ENCODE measurements at places on chromosomes 7 and 10. TPM values are rescaled to one million over a fixed set of nuclear protein-coding genes. Genes with fewer than 3 reads are reported as not detected.

The PLXNA4 gene
- total RNA-seq: 21.7 TPM

DNA sequence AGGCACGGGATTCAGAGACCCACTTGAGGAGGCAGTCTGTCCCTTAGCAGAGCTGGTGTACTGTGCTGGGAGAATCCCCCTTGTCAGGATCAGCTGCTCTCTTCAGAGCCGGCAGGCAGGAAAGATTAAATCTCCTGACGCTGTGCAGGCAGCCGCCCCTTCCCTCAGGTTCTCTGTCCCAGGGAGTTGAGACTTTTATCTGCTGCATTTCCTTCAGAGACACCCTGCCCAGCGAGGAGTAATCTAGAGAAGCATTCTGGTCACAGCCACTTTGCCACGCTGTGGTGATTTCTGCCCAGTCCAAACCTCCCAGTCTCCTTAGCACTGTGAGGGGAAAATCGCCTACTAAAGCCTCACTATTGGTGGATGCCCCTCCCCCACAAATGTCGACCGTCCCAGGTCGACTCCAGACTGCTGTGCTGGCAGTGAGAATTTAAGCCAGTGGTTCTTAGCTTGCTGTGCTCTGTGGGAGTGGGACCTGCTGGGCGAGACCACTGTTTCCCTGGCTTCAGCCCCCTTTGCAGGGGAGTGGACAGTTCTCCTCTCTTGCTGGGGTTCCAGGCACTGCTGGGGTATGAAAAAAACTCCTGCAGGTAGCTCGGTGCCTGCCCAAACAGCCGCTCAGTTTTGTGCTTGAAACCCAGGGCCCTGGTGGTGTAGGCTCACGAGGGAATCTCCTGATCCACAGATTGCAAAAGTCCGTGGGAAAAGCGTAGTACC lies 265.4 kb downstream of the ZWINT start:
- H3K36me3 ChIP-seq: no peaks in the 10 kb centered on the region
- H3K27ac ChIP-seq: no peak overlapping the region
- DNase-seq: no peak
- H3K4me1 ChIP-seq: no peaks in the 10 kb centered on the region
- H3K27me3 ChIP-seq: no peaks in the 10 kb centered on the region
- H3K4me3 ChIP-seq: no peak overlapping the region

GRCh38 chr7:132528695-132529094 lies 47.6 kb downstream of the PLXNA4 start:
- no peak for DNase-seq
- no peaks in the 10 kb centered on the region for H3K27me3 ChIP-seq
- no peak overlapping the region for H3K27ac ChIP-seq
- H3K4me3 ChIP-seq: no peak overlapping the region

DNA sequence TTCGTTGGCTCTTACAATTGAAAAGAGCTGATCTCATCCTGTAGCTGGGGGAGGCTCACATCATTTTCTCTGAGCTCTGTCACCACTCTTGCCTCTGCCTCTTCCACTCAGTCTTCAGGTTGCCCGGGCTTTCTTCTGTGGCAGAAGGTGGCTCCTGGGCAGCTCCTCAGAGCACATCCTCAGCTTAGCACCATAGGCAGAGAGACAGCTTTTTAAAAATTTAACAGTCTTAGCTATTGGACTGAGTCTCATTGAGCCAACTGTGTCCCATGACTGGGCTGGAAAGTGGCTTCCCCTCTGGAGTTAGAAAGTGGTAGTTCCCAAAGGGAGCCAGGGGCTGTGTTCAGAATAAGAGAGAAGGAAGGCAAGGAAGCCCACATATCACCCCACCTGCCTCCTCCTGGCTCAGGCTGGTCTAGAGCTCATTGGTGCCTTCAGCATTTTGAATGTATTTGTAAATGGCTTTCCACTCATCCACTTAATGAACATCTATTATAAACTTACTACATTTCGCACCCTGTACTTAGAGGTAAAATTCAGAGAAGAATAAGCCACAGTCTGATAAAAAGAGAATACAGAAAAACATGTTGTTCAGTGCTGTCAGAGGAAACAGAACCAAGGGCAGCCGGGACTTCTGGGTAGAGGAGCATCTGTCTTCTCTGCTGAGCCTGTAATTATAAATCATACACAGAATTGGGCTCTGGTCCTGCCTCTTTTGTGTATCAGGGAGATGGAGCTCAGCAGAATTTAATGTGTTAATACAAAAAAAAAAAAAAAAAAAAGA lies 119.3 kb downstream of the WDFY4 start:
- no peak overlapping the region for H3K4me3 ChIP-seq
- peaks cover 15% of the 10 kb centered on the region for H3K4me1 ChIP-seq
- H3K27ac ChIP-seq: no peak overlapping the region
- H3K36me3 ChIP-seq: no peaks in the 10 kb centered on the region

Data from neural crest cell (in vitro differentiated cells).